ENCODE measurements at places on chromosomes 2 and 18.

DNA sequence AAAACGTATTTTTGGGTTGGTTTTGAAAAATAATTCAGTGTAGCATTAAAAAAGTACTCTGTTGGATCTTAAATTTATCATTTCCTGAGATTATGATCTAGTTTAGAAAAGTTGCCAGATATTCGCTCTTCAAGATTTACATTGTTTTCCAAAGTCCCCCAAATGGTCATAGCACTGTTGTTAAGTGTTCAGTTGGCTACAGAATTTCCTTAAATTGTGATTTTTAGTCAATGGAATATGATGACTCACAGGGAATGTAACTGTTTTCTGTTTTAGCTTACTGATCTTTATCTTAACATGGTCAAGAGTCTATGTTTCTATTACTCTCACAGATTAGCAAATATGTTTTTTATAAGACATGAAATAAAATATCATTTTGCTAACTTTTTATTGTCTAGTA is 23.2 kb downstream of the PLCL1 start:
- DNase-seq: no peak

DNA sequence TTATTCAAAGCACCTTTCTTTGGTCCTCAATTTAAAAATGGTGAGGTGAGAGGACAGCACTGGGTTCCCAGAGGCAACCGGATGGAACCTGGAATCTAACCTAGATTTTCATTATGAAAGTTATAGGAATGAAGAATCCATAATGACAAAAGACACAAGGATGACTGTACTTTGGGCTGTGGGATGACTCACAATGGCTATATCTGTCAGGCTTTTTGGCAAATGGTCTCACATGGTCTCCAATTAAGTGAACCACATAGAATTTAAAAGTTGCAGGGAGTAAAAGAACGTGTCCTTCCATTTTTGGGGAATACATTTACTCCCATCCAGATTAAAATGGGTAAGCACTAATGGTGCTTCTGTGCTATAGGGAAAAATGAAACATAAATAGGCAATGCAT is 31.8 kb upstream of the LYPD1 start:
- DNase-seq: no peak

- DNase-seq: no peak
These were observed 151.1 kb downstream of the SMAD2 start for GRCh38 chr18:47779381-47779780.

DNA sequence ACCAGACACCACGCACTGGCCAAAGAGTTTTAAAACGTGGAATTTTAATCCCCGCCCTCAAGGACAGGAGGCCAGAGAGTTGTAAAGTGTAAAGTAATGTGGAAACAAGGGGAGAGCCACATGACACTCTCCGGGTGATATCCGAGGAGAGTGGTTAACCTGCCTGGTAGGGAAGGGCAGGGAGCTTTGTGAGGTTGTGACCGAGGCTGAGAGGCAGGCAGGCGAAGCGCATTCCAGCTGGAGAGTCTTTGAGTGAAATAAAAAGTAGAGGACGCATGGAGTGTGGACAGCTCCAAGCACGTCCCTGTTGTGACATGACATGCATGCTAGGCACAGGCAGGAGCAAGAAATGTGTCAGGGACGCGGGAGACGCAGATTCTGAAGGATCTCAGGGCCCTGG is 539.5 kb downstream of the RNF144A start:
- DNase-seq: no peak

GRCh38 chr2:161030260-161031063 is 129.8 kb upstream of the TANK start:
- no peak for DNase-seq

DNA sequence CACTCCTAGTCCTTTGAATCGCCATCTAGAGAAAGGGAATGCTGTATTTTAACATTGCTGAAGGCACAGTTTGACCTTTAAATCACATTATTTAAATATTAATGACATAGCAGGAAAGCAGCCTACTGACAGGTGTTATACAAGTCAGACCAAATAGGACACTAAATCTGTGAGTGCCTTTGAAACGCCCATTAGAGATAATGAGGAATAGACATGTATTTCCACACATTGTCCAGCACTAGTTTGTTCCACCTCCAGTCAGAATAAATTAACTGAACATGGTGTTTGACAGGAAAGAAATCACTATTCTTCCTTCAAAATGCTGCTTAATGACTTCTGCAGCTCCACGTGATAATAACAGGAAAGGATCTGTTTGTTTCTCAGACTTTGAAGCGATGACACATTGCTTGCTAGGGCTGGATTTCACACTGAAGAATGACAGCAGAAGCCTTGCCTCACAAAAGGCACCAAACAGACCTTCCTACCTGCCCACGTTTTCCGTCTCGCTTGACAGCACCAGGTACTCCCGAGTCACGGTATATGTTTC is 90.5 kb upstream of the DDX18 start:
- DNase-seq: no peak

GRCh38 chr2:15776629-15776919 is 163.8 kb upstream of the MYCN start:
- DNase-seq: no peak

DNA sequence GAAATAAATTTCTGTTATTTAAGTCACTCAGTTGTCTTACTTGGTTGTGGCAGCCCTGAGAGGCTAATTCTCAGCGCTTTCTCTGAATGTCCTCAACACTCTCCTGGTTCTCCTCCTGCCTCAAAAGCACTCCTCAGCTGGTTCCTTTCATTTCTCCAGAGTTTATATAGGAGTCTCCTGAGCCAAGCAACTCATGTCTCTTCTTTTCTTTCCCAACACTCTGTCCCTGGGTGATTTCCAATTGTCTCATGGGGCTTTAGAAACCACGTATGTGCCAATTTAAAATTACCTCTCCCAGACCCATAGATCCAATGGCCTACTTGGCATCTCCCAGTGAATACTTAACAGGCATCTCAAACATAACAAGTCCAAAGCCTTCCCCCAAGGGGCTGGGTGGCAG is 184.3 kb downstream of the TTC32 start:
- no peak for DNase-seq

GRCh38 chr2:37338933-37339332 is 5.5 kb upstream of the QPCT start:
- DNase-seq: no peak

- no peak for DNase-seq
These were observed 3.4 kb upstream of the EFEMP1 start for GRCh38 chr2:55926974-55927373.

- DNase-seq: no peak
These were observed 46.6 kb upstream of the CTLA4 start for GRCh38 chr2:203820969-203821368.

- no peak for DNase-seq
These were observed 44.8 kb upstream of the STRN start for GRCh38 chr2:37011130-37011529.

DNA sequence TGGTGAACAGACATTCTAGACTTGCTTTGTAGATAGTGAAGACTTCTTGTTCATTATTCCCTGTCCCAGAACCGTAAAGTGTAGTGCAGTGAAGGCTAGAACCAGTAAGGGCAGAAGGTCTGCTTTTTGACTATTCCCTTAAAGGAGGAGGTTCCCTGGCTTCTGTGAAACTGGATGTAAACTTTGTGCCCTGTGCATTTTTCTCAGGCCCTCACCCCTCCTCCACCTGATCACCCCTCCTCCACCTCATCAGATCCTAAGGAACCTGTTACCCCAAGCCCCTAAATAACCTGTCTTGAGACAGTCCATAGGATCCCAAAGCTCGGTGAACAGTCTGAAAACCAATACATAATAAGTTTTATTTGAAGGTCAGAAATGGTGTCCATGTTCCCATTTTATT is 33.7 kb downstream of the SFT2D3 start:
- DNase-seq: no peak

- DNase-seq: no peak
These were observed 44.1 kb upstream of the HDAC4 start for GRCh38 chr2:239444626-239445577.

DNA sequence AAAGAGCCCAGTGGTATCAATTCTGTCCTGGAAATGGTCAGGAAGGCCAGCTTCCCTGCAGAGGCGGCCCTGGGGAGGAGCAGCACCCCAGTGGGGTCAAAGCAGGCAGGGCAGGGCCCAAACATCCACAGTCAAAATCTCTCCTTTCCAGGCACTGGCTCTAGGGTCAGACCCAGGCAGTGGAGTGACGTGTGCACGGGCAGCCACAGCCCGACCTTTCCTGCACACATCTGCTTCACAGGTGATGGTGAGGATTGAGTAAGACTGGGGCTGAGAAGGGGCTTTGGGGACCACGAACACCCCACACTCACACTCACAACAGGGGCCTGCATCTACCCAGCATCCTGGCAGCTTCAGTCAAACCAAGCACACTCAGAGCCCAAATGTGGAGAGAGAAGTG is 97.8 kb upstream of the GLI2 start:
- no peak for DNase-seq

DNA sequence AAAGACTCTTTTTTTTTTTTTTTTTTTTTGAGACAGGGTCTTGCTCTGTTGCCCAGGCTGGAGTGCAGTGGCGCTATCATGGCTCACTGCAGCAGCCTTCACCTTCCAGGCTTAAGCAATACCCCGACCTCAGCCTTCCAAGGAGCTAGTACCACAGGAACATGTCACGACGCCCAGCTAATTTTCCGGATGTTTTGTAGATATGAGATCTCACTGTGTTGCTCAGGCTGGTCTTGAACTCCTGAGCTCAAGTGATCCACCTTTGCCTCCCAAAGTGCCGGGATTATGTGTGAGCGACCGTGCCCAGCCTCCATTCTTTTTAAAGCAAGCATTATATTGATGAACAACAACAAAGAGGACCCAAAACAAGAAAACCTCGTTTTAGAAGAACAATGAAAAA is 307.1 kb upstream of the ID2 start:
- no peak for DNase-seq

DNA sequence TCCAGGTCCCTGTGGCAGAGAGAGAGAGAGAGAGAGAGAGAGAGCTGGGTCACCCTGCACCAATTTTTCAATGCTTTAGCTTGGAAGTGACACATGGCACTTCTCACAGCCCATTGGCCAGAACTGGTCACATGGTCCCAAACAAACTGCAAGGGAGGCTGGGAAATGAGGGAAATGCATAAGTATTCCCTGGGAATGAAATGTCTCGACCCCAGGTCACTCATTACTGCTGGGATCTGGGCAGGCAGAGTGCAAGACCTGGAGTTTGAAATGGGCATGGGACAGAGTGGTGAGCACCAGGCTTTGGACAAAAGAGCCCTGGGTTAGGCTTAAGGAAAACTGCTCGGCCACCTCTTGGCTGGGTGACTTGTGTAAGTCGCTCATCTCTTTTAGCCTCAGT is 37.0 kb downstream of the SMAD7 start:
- no peak for DNase-seq

GRCh38 chr2:1055014-1055595 is 104.5 kb downstream of the SNTG2 start:
- DNase-seq: no peak

DNA sequence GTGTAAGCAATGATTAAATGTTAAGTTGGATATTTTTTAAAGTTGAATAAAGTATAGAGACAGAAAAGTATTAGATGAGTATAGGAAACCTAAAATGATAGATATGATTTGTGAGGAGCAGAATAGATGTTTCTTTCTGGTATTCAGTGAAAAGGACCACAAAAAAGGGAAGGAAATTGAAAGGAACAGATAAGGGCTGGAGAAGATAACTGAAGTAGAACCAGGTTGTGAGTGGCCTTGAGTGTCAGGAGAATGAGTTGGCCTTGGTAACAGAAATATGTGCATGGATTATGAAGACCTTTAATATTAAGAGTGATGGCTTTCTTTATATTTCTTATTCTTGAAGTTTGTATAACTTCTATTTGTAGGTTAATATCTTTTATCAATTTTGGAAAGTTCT is 543.5 kb downstream of the METTL4 start:
- no peak for DNase-seq

DNA sequence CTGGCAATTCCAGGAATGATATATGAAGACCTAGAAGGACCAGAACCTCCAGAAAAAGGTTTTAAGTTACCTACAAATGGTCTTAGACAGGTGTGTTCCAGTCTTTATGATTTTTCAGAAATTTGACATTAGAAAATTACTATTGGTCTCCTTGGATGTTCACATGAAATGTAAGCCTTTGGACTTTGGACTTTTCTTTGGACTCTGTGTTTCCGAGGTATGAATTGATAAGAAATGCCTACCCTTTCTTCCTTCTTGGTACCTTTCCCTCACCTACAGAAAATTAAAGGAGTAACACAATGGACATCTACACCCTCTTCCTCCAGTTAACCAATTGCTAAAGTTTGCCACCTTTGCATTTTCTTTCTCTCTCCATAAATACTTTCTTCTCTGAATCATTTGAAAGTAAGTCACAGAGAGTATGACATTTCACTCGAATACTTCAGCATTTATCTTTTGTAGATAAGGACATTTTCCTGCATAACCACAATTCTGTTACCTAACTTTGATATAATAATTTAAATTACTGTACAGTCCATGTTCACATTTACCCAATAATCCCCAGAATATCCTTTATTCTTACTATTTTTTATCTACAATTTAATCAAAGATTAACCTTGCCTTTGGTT is 26.2 kb downstream of the CEP192 start:
- no peak for DNase-seq

GRCh38 chr2:189444322-189444721 is 3.0 kb downstream of the WDR75 start:
- no peak for DNase-seq

DNA sequence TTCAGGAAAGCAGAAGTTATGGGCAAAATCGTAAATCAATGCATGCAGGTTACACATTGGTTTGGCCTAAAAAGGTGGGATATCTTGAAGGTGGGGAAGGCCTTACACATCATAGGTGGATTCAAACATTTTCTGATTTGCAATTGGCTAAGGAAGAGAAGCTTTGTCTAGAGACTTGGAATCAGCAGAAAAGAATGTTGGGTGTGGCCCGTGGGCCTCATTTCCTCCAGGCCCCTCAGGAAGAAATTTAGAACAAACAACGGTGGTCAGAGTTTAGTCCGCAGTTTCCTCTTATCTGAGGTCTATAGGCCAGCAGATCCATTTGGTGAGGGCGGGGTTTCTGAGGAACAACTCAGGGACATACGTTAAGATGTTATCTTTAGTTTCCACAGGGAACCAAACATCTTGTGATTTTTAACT is 50.9 kb upstream of the AFF3 start:
- DNase-seq: no peak

DNA sequence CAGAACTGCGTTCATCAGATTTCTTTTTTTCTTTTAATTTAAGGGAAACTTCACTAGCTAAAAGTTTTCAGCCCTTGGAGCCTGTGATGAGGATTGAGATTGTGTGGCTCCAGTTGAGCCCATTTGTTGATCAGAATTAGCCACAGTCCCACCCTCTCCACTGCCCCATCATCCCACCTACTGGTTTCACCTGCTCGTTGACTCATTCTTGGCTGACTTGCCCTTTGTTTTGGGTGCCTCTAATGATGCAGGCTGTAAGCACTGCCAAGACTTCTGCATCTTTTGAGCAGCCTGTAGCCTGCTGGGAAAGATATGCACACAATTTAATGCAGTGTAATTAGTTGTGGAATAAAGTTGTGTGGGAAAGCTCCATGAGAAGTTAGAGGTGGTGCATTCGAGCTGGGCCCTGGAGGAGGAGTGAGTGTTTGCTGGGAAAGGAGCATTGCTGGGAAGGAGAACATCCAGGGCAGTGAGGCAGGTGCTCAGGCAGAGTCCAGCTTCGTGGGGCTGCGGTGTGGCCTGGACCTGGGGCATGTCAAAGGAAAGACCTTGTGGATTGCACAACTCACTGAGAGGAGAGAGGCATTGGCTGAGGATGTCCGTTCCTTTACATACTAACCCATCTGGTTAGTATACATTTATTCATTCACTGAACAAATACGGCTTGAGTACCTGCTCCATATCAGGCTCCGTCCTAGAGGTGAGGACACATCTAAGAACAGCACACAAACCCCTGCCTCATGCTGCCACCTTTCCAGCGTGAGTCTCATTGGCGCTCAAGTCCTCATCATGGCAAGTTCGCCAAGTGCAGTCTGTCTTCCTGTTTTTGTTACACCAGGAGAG is 18.2 kb downstream of the ASPRV1 start:
- no peak for DNase-seq
